Effector memory CD8-positive, alpha-beta T cell (primary cell): ENCODE measurements at places on chromosomes 16 and 17.
A peak's percentile ranks its signal among the peaks of the same experiment; 100 is the strongest.

GRCh38 chr17:55740511-55741355, 10.1 kb upstream of the PCTP start:
- DNase-seq = no peak

DNA sequence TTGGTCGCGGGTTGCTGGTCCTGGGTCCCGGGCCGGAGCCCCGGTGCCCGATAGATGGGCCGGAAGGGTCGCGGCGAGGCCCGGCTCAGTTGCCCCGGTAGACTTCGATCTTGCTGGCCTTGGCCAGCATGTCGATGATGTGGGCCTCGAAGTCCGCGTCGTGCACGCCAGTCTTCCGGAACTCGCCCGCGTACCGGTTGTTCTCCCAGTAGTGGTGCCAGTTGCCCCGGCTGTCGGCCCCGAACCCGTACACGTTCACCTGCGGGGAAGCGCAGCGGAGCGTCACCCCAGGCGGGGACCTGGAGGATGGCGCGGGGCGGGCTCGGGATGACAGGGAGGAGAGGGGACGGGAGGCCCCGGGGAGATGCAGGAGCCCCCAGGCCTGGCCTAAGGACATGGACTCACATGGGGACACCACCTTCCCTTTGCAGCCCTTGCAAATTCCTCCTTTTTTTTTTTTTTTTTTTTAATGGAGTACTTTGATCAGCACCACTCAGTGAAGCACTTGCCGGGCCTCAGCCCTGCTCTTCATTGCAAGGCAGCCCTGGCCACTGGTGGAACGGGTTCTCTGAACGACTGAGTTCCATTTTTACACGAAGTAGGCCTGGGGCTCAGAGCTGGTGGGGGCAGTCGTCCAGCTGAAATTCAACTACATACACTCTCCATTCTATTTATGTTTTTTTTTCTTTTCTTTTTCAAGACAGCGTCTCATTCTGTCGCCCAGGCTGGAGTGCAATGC, 35.1 kb downstream of the DDX19A start:
- DNase-seq = no peak

DNA sequence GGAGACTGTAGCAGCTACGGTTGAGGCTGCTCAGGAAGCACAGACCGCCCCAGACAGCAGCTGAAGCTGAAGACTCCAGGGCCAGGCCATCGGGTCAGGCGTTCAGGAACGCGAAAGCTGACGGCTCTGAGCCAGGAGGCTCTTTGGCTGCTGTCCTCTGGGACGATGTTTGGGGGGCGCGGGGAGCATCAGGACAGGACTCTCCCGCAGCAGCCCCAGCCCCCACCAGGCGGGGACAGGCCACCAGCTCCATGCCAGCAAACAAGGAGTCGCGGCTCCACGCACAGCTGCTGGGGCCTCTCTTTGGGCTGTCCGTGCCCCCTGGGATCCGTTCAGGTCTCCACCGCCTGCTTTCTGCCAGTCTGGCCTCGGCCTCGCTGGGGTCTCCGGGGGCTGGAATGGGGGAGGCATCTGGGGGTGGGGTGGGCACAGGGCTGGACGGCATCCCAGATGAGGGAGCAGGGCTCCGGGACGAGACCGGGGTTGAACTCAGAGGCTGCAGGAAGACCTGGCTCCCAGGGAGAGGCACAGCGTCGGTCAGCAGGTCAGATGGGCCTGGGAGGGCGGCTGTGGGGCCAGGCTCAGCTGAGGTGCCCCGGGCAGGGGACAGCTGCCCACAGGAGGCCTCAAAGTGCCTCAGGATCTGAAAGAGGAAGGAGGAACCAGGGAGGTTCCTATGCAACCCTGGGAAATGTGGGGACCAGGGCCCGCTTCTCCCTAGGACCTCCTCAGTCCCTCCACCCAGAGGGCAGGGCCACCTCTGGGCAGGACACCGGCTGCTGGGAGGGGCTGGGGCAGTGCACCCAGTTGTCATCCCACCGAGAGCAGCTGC, 6.3 kb upstream of the CEP131 start:
- DNase-seq = no peak

GRCh38 chr16:24149102-24149501, 107.0 kb upstream of the CACNG3 start:
- DNase-seq = no peak

DNA sequence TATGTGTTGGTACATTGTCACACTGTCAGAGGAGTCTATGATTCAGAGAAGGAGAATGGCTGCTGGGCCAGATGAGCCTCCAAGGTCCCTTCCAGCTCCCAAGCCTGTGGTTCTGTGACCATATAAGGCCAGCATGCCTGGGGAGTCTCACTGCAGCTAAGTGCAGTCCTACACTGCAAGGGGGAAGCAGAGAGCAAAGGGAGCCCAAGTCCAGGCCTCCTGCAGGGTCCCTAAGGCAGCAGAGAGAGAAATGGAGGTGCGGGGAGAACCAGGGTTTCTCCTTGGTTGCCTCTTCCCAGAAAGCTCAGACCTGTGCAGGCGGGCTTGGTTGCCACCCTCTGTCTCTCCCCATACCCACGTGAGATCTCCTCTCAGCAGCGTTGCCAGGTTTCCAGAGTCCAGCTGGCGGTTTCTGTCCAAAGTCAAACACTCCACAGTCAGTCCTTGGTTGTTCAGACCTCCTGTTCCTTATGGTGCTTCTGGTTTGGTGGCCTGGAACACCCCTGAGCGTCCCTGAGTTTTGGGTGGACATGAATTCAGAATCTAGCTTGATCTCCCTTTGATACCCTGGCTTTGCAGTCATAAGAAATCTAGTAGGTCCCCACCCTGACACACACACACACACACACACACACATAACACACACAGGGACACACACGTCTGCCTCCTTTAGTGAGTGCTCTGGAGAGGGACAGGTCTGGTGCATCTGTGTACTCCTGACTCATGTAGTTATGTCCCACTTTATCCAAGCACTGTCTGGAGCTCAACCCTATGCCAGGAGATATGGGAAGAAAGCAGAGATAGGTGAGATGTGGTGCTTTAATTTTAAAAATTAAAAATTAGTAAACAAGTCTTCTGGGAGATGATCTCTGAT, 78.8 kb downstream of the GNAO1 start:
- no peak for DNase-seq

DNA sequence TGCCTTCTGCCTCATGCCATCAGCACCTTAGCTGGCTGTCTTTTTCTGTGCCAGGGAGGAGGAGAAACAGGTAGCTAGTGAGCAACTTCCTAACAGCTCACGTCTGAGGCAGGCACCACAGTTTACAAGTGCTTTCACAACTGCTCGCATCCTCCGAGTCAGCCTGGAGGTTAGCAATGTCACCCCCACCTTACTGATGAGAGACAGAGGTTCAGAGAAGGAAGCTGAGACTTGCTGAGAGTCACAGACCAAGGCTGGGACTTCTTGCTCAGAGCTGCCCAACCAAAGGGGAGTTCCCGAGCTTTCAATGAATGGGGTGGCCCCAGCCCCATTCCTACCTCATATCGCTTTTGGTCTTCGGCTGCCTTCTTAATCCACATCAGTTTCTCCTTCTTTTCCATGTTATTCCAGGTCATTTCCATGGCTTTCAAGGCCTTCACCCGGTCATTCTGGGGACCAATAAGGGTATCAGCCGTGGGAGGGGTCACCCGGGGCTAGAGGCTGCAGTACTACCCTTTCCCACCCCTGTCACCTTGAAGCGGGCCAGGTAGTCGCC, 9.6 kb downstream of the UBTF start:
- DNase-seq = no peak

GRCh38 chr16:87210894-87211293, 106.3 kb downstream of the C16orf95 start:
- DNase-seq = no peak

DNA sequence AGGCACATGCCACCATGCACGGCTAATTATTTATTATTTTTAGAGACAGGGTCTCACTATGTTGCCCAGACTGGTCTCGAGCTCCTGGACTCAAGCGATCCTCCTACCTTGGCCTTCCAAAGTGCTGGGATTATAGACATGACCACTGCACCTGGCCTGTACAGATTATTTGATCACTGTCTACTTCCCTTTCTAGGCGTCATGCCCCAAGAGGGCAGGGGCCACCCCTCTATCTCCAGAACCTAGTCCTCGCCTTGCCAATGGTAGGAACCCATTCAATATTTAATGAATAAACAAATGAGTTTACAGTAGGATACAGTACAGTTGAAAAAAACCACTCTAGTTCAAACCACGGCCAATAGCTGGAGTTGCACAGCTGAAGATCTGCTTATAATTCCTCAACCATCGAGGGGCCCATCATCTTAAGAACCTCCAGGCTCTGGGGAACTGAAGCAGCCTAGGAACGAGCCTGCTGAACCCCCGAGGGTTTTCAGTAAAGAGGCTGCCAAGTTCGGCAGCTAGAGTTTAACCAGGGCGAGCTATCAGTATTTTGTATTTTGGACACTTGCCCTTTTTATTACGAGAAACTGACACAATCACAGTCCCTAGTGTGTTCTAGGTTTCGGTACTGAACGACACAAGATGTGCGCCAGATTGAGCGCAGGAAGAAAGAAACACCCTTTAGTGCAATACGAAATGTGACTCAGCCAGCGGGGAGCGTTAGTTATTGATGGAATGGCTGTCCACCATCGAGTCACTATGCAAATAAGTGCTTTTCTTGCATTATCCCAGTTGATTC, 14.6 kb downstream of the ADCY9 start:
- no peak for DNase-seq

GRCh38 chr16:77459534-77460254, 24.9 kb upstream of the ADAMTS18 start:
- no peak for DNase-seq

DNA sequence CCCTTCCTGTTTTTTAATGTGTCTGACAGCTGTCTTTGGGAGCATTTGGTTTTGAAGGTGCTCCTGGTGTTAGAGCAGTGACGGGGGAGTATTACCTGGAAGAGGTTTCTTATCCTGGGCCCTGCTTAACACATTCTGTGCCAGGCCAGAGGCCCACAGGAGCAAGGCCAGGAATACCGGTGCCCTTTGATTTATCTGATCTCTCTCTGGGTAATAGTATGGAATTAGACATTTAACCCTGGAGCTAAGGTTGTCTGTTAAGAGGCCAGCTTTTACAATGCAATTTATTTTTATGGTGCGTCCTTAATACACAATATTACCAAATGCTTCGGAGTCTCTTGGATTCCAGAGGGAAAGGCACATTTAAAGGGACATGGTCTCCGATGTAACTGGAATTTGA, 37.2 kb upstream of the GSE1 start:
- no peak for DNase-seq

GRCh38 chr17:80860703-80861417, 130.8 kb upstream of the CHMP6 start:
- no peak for DNase-seq

DNA sequence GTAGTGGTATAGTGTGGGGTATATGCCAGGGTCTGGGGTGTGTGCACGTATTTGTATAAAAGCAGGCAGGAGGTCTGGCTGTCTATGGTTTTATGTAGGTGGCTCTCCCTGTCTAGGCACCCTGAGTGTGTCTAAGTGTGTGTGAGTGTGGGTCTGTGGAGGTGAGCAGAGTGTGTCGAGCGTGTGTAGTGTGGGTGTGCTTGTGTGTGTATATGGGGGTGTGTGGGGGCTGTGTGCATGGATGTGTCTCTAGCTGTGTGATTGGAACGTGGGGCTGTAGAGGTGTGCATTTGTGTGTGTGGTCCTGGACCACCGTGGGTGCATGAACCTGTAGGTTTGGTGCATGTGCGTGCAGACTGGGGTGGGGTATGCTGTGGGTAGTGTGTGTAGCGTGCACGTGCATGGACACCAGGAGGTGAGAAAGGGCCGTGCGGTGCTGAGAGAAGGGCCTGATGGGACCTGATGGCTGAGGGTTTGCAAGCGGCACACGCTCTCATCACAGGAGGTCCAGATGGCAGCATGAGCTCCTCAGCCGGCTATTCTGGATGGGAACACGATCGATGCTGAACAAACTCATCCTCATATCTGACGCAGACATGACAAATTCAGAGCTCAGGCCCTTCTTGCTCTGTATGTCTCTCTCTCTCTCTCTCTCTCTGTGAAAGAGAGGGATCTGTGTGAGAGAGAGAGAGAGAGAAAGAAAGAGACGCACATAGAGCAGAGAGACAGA, 27.7 kb downstream of the SPACA3 start:
- no peak for DNase-seq

DNA sequence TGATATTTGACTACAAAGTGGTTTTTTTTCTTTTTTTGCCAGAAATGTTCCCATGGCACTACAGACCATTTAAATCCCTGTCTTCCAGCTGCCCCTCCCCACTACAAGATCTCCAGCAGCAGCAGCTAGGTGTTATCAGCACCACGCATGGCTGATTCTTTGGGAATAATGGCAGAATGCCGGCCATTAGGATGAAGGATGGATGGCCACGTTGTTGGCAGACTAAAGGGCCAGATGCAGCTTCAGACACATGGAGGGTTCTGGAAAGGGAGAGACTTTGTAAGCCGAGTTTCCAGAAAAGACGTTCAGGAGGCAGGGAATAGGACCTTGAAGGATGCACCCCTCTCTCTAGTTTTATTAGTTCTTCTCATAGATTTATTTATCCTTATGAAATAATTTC, 10.3 kb upstream of the MED9 start:
- DNase-seq = no peak

DNA sequence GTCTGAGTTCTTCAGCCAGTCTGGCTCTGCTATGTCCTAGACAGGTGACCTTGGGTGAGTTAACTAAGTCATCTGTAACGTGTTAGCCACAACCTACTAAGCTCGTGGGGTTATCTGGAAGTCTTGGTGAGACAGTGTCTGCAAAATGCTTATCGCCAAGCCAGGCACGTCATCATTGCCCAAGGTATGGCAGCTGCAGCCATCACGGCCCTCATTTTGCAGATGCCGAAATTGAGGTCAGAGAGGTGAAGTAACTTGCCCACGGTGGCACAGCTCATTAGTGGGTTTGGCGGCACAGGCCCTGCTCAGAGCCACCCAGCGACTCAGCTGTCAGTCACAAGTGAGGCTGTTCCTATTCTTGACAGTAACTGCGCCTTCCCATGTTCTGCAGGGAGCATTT, 79.8 kb downstream of the CMIP start:
- DNase-seq = peak; percentile 86

DNA sequence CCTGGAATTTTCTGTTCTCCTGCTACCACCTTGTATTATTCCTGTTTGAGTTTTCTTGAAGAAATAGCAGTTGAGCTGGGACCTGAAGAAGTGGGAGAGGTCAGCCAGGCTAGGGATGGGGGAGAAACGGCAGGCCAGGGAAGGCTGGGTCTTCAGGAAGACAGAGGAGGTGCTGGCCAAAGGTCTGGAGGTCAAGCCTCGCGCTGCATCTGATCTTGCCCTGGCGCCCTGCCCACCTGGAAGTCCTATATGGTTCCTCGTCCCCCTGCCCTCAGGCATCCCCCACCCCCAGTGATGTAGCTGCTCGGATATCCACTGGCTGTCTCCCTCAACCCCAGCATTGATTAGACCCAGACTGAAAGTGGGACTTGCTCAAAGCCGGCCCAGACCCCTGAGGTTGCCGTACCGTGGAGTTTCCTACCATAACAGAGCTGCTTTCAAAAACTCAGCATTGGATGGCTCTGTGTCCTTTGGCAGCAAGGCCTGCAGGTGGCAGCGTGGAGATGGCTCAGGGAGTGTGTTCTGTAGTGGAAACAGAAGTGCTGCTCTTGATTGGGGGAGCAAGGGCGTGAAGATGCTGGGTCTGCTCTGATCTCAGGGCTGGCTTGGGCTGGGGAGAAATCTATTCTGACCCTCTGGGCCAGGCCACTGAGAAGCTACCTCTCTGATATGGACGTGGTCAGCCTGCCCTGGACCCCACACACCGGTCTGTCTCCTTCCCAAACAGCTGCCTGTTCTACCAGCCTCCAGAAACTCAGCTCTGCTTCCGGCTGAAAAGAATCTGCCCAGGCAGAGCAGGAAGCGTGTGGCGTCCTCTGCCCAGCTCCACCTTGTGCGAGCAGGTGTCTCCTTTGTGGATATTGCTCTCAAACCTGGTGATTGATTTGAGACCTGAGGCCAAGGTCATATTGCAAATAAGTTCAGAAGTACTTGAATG, 107.0 kb upstream of the CACNG5 start:
- peak; percentile 21 for DNase-seq
